Activated T-cell treated with anti-CD3 and anti-CD28 coated beads, Interleukin-2, amount 50 U/mL, for 24 hours (primary cell): ENCODE measurements at places on chromosomes 16 and 17.

DNA sequence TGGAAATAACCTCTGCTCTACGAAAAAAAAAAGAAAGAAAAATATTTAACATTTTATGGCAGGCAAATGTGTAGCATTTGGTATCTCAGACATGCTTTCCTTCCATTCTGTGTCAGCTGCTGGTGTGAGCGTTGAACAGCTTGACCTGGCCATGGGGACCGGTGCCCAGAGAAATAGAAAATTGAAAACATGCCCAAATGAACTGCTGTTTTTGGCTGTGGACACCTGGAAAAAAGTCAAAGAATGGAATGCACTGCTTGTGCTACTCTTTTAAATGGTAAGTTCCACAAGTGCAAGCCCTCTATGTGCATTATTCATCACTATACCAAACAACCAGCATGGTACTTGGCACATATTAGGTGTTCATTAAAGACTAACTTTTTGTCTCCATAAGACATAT lies 127.2 kb downstream of the CDH8 start:
- DNase-seq = no peak

GRCh38 chr17:19302791-19303331 lies 59.7 kb downstream of the B9D1 start:
- DNase-seq = no peak

DNA sequence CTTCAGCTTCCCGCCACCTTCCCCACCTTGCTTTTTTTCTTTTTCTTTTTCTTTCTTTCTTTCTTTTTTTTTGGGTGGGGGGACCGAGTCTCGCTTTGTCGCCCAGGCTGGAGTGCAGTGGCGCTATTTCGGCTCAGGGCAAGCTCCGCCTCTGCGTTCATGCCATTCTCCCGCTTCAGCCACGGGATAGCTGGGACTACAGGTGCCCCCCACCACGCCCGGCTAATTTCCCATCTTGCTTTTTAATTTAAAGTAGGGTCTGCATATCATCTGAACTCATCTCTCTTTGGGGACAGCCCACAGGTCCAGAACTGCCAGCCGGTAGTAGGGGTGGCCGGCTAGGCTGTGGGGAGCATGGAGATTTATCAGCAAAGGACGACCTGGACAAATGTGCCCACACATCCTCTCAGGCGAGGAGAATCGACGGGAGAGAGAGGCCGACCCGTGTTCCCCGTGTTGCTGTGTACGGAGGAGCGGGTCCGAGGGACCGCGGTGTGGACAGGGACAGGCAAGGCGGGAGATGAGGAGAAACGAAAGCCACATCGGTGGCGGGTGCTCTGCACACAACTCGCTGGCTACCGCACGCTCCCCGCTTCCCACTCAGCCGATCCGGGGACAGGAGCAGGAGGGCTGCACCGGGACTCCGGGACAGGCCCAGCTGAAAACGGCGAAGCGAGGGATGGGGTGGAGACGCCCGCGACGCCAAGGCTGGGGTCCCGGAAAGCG lies 2.4 kb downstream of the MT1M start:
- no peak for DNase-seq

- no peak for DNase-seq
These were observed 50.1 kb downstream of the TOM1L2 start for GRCh38 chr17:17922070-17922614.

DNA sequence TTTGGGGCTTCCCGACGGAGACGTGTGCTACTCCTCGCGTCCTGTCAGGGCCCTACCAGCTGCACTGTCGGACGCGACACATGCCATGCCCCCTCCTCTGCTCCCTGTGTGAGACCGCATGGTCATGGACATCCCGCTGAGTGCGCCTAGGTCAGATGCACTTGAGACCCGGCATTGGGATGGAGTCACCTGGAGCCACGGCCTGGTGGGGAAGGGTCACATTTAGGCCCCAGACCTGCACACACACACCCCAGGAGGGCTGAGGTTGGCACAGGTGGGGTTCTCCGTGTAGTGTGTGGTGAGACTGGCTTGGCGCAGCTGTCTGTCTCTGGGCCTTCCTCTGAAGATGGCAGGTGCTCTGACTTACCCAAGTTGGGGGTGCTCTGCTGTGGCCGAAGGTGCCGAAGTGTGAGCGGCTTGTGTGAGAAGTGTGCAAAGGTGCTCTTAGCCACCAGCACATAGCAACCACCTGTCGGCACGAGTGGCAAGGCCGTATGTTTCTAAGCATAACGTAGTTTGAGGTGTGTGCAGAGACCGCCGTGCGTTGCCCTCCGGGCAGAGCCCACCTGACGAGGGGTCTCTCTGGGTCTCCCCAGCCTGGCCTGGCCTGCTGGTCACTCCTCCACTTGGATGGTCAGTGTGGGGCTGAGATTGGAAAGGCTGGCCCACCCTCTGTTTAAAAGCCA lies 108.6 kb downstream of the BANP start:
- DNase-seq = no peak

GRCh38 chr16:84266451-84266850 lies 26.6 kb upstream of the KCNG4 start:
- no peak for DNase-seq
